ENCODE measurements at places on chromosomes 3 and 15.

GRCh38 chr3:43852066-43852465, 161.3 kb downstream of the ABHD5 start:
- DNase-seq: no peak

DNA sequence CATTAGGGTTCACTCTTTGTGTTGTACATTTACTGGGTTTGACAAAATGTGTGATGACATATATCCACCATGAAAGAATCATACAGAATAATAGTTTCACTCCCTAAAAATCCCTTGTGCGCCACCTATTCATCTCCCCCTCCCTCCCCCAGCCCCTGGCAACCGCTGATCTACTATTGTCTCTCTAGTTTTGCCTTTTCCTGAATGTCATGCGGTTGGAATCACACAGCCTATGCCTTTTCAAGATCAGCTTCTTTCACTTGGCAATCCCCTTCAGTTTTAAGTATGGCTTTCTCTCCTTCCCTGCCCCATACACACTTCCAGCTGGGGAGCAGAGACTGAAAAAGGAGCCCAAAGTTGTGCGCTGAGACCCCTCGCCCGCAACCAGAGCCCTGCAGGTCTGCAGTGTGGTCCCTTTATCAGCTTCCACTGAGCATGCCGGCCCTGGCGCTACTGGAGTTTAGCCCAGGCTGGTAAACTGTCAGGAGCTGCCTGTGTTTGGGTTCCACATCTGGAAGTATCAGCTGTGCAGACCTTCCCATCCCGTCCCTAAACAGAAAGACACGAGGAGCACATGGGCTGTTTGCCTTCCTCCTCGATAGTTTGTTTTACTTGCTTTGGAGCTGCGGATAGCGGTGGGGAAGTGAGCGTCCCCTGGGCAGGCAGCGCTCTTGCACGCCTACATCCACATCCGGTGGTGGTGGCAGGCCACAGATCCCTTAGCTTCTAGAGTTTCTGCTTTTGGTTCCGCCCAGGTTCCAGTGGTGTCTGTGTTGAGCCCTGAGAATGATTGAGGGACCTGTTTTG, 12.3 kb downstream of the BOC start:
- no peak for DNase-seq

DNA sequence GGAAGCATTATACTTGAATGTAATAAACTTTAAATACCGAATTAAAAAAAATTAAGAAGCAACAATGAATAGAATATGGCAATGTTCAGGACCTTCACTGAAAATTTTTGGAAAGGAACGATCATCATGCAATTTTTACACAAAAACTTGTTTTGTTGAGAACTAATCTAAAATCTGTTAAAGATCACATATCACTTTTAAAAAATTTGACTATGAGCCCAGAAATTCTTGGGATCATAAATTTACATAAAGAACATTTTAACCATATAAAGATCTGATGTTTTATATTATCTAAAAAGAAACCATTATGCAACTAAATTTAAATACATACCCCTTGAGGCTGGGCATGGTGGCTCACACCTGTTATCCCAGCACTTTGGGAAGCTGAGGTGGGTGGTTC, 76.2 kb upstream of the MELTF start:
- no peak for DNase-seq

DNA sequence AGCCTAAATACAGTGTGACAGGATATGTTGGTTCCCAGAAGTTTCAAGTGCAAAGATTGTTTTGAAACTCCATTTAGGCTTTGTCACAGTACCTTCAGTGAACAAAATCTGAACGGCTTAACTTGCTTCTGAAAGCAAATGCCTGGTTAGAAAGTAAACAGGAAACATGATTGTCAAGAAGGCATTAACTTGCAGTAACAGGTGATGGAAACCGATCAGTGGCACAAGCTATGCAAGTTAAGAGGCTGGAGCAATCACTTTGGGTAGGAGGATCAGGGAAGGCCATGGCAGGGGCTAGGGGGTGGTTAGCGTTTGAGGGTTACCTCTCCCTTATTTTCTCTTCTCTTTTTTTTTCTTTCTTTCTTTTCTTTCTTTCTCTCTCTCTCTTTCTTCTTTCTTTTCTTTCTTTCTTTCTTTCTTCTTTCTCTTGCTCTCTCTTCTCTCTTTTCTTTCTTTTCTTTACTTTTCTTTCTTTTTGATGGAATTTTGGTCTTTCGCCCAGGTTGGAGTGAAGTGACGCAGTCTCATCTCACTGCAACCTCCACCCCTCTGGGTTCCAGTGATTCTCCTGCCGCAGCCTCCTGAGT, 2.4 kb downstream of the HYKK start:
- no peak for DNase-seq

GRCh38 chr15:94844538-94845389, 613.4 kb downstream of the MCTP2 start:
- no peak for DNase-seq

DNA sequence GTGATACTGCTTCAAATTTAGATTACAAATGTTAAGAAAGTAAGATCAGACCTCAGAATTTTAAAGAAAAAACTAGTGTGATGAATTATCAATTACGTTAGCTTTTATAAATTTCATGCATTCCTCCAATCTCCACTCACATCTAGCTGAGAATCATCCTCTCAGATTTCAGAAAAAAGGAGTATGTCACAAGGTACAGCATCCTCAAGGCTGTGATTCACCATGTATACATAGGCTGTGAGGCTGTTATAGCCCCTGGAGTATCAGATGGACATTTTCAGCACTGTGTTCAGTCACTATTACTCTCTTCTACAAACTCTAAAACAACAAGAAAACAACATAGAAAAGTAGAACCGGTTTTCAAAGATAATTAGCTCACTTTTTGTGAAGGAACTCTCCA, 214.4 kb downstream of the PCCB start:
- no peak for DNase-seq

DNA sequence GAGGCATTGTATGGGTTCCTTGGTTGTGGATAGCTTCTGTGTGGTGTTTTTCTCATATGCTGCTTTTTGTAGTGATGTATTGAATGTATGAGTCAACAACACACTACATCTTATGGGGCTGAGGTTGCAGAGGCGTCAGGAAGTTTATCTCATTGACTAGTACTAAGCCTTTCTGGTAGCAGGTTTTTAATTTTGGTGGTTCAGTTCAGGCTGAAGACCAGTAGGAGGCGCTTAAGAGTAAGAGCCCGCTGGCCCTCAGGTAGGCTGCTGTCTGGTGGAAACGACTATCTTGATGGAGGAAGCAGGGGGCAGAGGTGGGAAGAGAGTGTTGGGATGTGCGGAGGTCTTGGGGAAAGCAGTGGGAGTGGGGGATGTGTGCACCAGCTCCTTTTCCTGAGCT, 62.4 kb downstream of the RTP4 start:
- no peak for DNase-seq

DNA sequence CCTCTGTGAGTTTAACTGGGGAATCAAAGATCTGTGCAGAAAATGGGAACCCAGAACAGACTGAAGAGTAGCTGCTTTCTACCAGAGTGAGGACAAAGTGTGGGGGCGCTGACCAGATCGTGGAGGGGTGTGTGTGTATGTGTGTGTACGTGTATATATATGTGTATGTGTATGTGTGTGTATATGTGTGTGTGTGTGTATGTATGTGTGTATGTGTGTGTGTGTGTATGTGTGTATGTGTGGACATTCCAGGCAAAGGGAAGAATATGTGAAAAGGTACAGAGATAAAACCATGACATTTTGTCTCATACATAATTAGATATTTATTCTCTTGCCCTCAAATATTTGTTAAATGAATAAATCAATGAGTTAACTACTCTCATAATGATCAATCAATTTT, 54.9 kb upstream of the DPPA4 start:
- no peak for DNase-seq

GRCh38 chr3:46269556-46269955, 27.3 kb downstream of the CCR3 start:
- DNase-seq: no peak

GRCh38 chr3:110174908-110175307, 837.6 kb upstream of the DPPA4 start:
- DNase-seq: no peak

DNA sequence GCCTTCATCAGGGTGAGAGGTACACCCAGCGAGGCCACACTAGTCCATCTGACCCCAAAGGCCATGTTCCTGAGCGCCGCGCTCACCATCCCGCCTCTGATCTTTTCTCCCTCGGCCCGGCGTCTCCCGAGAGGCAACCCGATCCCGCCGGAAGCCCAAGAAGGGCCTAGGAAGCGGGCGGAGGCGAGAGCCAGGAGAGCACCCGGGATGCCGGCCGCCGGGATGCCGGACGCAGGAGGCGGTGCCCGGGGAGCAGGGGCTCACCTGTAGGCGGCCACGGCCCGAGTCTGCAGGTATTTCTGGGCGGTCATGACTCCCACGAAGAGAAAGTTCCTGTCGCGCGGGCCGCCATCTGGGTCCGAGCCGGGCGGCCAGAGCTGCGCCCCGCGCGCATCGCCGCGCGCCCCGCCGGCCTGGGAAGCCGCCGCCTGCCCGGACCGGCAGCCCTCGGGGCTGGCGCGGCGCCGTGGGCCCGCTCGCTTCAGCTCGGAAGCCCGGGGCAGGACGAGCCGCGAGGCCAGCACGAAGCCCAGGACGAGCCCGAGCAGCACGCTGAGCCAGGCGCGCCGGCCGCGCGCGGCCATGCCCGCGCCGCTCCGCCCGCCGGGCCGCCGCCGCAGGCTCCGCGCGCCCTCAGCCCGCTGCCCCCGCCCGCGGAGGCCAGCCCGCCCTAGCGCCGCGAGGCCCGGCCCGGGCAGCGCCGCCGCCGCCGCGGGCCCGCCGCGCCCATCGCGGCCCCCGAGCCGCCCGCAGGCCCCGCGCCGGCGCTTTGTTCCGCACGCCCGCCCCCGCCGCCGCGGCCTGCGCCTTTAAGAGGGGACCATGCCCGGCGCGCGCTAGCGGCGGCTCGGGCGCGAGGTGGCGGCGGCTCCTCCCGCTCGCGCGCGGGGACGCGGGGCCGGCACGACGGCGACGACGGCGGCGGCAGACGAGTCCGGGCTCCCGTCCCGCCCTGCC, 697 bp downstream of the CHSY1 start:
- DNase-seq: no peak
